CD4-positive, CD25-positive, alpha-beta regulatory T cell (primary cell): ENCODE measurements at places on chromosomes 3 and 15.
A peak's percentile ranks its signal among the peaks of the same experiment; 100 is the strongest.

DNA sequence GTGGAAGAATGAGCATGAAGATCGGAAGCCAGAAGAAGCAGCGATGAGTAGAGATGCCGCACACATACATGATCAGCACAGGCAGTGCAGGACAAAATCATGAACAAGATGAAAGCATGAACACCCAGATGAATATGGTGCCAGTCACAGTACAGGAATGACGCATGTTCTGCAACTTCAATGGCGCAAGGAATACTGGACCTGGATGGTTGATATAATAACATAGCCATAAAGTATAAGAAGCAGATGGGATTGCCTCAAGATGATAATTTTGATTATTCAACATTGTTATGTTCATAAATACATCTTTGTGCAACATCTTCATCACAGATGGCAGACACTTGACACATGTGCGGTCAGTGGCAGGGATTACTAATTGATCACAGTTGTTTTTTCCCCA is 59.7 kb upstream of the SLCO3A1 start:
- no peak for DNase-seq

- DNase-seq: no peak
Observed at GRCh38 chr3:16825617-16826204, 59.0 kb upstream of the PLCL2 start.

GRCh38 chr3:110343945-110344344 is 727.7 kb upstream of the NECTIN3 start:
- DNase-seq: no peak

DNA sequence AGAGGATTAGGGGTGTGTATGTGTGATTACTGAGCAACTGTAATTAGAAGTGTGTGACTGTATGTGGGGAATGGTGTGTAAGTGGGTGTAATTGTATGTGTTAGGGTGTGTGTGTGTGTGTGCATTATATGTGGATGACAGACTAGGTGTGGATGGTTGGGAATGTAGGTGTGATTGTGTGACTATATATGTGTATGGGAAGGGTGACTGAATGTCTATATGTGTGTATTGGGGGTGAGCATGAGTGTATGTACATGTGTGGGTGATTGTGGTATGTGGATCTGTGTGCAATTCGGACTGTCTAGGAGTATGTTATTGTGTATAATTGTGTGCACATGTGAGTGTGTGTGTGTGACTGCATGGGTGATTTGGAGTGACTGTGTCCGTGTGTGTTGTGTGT is 43.2 kb upstream of the SMAD6 start:
- no peak for DNase-seq

DNA sequence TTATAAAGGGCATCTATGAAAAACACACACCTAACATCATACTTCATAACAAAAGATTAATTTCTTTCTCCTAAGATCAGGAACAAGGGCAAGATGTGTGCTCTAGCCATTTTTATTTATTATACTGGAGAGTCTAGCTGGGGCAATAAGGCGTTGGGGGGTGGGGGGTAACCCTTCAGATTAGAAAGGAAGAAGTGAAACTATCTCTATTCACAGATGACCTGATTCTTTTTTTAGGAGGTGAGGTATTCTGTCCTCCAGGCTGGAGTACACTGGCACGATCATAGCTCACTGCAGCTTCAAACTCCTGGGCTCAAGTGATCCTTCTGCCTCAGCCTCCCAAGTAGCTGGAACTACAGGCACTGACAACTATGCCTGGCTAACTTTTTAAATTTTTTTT is 89.5 kb upstream of the MANF start:
- no peak for DNase-seq

GRCh38 chr15:69893863-69894262 is 203.9 kb downstream of the TLE3 start:
- DNase-seq: no peak

- DNase-seq: no peak
Observed at GRCh38 chr3:3951071-3951470, 151.8 kb downstream of the LRRN1 start.

DNA sequence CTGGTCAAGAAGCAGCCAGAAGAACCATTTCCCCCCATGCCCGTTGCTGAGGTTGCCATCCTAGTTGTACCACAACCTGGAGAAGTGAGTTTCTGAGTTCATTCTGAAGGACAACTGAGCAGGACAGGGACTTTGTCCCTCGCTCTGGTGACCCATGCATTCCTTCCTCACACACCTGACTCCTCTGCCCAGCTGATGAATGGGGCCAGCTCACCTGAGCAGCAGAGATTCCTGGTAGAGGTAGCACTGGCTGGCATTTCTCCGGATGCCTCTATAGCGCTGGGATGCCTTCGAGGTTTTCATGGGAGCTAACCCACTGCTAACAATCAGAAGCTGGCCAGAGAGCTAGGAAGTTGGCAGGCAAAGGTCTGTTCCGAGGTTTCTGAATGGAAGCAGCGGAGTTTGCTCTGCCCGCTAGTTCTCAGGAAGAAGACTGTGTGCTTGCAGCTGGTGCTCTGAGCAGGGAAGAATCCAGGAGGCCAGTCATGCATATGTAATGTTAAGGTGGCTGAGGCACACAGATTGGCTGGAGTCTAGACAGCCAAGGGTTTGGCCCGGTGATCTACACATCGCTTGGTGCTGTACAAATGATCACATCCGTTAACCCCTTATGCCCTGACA is at the start of gene TMC3:
TMC3 (minus strand) TSS at position 439 of the 621 bp plus-strand sequence; CDS start at position 303, 136 bp downstream.
- no peak for DNase-seq

GRCh38 chr3:7813365-7813764 is 688.3 kb upstream of the LMCD1 start:
- no peak for DNase-seq

GRCh38 chr3:124557433-124558232 is 172.6 kb upstream of the UMPS start:
- DNase-seq: no peak

- no peak for DNase-seq
Observed at GRCh38 chr3:127959873-127960272, 44.8 kb downstream of the KBTBD12 start.

- DNase-seq: no peak
Observed at GRCh38 chr15:57298204-57298603, 78.1 kb upstream of the CGNL1 start.

DNA sequence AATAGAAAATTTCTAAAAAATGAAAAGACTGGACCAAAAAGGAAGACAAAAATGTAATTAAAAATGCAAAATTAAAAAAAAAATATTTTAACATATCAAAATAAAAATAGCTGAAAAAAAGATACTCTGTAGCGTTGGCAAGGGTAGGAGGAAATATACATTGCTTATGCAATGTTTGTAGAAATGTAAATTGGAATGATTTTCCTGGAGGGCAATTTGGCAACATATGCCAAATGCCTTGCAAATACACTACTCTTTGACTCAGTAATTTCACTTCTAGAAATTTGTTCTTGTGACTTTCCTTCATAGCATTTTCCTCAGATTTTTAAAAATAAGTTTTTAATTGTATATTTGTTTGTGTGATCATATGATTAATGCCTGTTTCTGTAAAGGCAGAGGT is 296.6 kb downstream of the ZNF621 start:
- DNase-seq: no peak

GRCh38 chr3:154690413-154690812 is 260.4 kb upstream of the GPR149 start:
- DNase-seq: no peak

GRCh38 chr3:156655819-156656550 is 18.4 kb upstream of the TIPARP start:
- DNase-seq: no peak

DNA sequence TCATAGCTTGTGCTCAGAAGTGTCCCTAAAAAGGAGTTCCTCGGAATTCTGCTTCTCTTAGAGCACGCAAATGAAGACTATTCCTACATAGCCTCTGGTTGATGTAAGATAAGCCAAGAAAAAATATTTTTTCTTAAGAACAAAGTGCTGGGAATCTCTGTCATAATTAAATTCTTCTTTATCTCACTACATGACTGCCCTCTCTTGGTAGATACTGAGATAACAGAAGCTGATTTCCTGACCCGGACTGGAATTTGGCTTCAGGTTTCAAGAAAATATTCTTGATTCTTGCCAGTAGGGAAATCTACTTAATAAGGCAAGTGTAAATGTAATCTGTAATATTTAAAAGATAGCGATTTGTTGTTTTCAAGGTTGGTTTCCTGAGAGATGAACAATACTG is 31.3 kb upstream of the SETMAR start:
- DNase-seq: no peak

GRCh38 chr3:70272798-70273197 is 39.6 kb downstream of the MDFIC2 start:
- DNase-seq: no peak

- no peak for DNase-seq
Observed at GRCh38 chr3:27089645-27090044, 279.5 kb downstream of the NEK10 start.

- no peak for DNase-seq
Observed at GRCh38 chr15:54519577-54519976, 541.3 kb downstream of the UNC13C start.

- no peak for DNase-seq
Observed at GRCh38 chr3:35707904-35708303, 68.6 kb downstream of the ARPP21 start.

GRCh38 chr3:52216585-52217408 is 8.6 kb downstream of the TLR9 start:
- peak; percentile 36 for DNase-seq

GRCh38 chr3:85148036-85148435 is 189.2 kb downstream of the CADM2 start:
- no peak for DNase-seq

GRCh38 chr3:57046101-57046765 is 14.2 kb upstream of the SPATA12 start:
- no peak for DNase-seq

GRCh38 chr15:66254089-66254950 is 770 bp upstream of the MEGF11 start:
- no peak for DNase-seq

- no peak for DNase-seq
Observed at GRCh38 chr15:57284535-57284934, 91.8 kb upstream of the CGNL1 start.

GRCh38 chr15:37791693-37792092 is 142.7 kb upstream of the TMCO5A start:
- no peak for DNase-seq

GRCh38 chr3:153051427-153052095 is 110.5 kb upstream of the RAP2B start:
- DNase-seq: no peak

- no peak for DNase-seq
Observed at GRCh38 chr3:5485427-5485826, 297.9 kb downstream of the EDEM1 start.

- no peak for DNase-seq
Observed at GRCh38 chr3:1103525-1103924, 10.7 kb downstream of the CNTN6 start.

- peak; percentile 44 for DNase-seq
Observed at GRCh38 chr3:46276497-46277099, 34.3 kb downstream of the CCR3 start.
